GM23248 (cell line): ENCODE measurements at places on chromosomes 16 and 17.
A peak's percentile ranks its signal among the peaks of the same experiment; 100 is the strongest.

- no peak for DNase-seq
Observed at GRCh38 chr16:89764711-89765201, 43.4 kb downstream of the ZNF276 start.

DNA sequence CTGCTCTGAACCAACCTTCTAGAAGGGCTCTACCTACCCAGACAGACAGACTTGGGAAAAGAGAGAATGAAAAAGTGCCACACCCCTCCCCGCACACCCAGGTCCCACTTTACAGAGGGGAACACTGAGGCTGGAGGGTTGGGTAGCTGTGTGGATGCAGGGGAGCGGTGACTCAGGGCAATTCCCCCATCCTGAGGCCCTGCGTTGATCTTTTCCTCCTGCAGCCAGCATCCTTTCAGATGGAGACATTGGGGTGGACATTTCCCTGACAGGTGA lies 10.0 kb downstream of the CETP start:
- no peak for DNase-seq

DNA sequence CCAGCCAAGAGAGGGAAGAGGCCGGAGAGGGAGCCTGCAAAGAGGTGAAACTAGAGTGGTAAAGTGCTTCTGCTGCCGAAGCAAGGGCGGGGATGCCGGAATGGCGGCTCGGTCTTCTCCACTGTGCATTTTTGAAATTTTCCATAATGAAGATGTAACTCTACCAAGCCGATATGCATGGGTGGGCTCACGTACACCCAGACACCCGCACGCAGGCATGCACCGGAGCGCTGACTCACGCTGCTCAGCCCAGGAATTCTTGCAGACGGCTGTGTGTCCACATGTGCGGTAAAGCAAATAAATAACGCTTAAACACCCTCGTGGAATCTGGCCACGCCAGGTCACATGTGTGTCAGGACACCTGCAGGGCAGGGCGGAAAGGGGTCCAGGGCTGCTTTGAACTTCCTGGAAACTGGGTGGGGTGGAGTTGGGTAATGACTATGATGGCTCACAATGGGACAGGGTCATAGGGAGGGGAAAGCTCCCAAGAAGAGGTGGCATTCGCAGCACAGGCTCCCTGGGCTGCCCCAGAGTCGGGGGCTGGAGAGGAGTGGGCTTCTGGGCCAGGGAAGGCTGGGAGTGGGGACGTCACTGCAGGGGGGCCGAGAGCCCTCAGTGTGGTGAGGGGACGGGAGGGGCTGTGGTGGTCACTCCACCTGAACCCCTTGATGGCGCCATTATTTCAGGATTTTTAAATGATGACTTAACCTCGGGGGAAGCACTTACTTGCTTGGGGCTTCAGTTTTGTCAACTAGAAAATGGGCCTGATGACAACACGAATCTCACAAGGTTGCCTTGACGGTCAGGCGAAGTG lies 265.5 kb downstream of the PARN start:
- peak; percentile 82 for DNase-seq

GRCh38 chr16:48367441-48368049 lies 17.7 kb downstream of the SIAH1 start:
- DNase-seq: peak; percentile 28

DNA sequence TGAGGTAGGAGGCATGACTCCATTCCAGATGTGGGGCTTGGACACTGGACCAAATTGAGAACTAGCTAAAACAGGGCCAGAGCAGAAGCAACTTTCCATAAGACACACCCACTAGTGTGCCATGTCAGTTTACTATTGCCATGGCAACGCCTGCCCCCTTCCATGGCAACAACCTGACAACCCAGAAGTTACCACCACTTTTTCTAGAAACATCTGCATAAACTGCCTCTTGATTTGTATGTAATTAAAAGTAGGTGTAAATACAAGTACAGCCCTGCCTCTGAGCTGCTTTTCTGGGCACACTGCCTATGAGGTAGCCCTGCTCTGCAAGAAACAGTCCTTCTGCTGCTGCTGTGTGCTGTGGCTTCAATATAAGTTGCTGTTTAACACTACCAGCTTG lies 19.5 kb upstream of the SCNN1B start:
- DNase-seq: peak; percentile 13

- no peak for DNase-seq
Observed at GRCh38 chr16:89759746-89760340, 38.5 kb downstream of the ZNF276 start.
